Naive thymus-derived CD8-positive, alpha-beta T cell (primary cell): ENCODE measurements at places on chromosomes 5 and 9.

DNA sequence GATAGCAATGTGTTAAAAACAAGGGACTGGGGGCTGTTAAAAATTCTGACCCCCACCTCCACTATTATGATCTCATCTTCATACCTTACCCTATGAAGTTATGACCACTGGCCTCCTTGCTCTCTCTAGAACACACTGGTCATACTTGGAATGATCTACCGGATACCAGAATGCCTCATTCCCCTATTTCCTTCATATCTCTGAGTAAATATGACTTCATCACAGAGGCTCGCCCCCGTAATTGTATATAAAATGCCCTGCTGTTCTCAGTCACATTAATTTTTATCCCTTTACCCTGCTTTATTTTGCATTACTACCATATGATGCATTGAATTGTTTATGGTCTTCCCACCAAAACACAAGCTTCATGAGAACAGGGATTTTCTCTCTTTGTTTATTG is 29.2 kb downstream of the IZUMO3 start:
- no peak for DNase-seq

- DNase-seq: no peak
Measured at GRCh38 chr9:89179540-89179894, 899 bp upstream of the SHC3 start.

DNA sequence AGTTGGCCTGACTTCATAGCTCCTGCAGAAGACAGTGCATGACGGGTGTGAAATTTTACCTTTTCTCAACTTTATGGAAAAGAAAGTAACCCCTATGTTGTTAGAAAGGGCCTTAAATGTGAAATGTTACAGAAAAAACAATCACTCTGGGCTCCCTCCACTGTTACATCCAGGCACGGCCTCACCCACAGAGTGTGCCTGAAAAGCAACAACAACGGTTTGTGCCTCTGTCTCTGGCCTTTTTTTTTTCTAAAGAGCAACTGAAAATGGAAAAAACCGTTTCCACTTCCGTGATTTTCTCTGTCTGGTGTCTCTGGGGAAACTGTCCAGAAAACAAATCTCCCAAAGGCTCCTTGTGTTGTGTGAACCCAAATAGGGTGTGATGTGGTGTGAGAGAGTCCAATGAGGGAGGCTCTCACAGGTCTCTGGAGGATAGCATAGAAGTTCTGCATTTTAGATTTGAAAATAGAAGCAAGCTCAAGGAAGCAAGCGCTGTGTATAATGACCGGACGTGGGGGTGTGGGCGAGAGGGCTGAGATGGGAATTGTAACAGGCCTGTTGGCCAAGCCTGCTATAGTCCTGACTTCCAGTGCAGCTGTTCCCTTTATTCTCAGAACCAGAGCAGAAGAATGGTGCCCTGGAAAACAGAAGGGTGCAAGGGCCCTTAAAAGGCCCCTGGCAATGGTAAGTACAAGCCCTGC is 221.8 kb upstream of the TUT7 start:
- no peak for DNase-seq

DNA sequence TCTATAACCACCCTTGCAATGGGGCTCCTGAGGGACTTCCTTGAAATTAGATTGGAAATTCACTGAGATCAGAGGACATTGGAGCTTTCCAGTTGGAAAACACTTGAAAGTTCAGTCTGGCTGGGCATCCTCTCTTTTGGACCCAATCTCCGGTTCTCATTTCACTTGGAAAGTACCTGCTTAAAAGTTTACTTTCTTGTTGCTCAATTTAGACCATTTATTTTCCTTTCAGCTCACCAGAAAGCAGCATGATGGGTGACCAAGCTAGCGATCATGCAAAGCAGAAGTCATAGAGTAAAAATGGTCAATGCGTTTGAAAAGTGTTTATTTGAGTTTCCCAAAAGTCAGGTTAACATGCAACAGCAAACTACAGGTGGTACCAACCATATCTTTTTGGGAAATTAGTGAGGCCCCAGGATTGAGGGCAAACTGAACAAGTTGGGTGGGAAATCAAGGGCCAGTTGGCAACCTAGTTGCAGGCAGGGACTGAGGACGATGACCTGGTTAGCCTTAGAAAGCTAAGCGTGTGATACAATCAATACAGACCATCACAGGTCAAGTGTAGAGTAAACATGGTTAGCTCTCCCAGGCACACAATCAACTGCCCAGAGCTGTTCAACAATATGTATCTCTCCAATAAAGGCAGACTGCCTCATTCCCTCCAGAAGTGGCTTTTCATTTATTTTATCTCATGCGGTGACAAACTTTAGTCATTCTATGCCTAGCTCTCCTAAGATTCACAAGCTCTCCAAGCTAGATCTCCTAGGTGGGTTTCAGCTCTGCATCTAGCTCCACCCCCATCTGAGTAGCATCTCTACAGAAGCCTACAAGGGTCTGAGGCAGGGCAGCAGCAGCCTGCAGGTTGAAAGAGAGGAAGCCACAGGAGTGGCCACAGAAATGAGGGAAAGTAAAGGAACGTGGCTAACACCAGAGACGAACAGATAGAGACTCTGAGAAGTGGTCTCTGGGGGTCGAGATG is 136.9 kb downstream of the UGCG start:
- no peak for DNase-seq
